ENCODE measurements at places on chromosomes 12 and 14.
A peak's percentile ranks its signal among the peaks of the same experiment; 100 is the strongest.

DNA sequence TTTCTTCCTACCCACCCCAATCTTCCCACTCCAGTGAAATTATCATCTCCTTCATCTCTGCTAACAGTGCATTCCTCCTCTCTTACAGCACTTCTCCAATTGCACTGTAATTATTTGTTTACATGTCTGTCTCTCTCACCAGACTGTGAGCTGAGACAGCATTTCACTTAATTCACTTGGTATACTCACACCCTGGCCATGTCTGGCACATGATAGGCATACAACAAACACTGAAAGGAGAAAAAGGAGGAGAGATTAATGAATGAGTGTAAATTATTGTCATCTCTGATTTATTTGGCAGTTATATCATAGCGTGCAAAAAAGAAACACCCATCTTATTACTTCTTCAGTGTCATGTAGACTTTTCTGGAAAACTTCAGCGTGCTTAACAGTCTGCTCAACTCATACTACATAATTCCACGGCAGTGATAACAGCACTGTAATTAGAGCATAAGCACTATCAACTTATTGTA, 452.3 kb downstream of the ADAMTS20 start:
- DNase-seq = no peak

DNA sequence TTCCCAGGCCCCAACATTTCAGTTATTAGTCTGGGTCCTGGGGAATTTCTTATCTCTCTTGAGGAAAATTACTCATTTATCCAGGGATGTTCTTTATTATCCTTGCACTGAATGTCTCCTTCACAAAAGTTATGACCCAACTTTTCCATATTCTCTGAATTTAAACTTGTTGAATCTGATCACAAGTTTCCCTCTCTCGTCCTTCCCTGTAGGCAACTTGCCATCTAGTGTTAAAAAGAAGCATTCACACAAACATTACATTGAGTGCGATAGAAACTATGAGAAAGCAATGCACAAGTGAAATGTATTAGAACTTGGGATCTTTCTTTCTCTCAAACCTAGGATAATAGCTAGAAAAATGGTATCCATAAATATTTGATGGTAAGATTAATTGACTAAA, 608.4 kb downstream of the FSCB start:
- no peak for DNase-seq

GRCh38 chr12:8697120-8697475, 693 bp upstream of the RIMKLB start:
- no peak for DNase-seq

DNA sequence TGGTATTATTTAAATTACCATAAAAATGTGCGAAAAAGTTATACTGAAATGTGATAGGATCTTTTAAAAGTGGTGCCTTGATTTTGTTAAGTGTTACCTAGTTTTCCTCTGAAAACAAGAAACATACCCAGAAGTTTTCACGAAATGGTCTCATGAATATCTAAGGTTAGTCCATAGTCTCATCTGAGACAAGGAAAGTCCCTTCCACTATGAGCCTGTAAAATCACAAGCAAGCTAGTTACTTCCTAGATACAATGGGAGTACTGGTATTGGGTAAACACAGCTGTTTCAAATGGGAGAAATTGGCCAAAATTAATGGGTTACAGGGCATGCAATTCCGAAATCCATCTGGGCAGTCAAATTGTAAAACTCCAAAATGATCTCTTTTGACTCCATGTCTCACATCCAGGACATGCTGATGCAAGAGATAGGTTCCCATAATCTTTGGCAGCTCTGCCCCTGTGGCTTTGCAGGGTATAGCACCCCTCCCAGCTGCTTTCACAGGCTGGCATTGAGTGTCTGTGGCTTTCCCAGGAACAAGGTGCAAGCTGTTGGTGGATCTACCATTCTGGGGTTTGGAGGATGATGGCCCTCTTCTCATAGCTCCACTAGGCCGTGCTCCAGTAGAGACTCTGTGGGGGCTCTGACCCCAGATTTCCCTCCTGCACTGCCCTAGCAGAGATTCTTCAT, 271.4 kb downstream of the NAV3 start:
- no peak for DNase-seq

DNA sequence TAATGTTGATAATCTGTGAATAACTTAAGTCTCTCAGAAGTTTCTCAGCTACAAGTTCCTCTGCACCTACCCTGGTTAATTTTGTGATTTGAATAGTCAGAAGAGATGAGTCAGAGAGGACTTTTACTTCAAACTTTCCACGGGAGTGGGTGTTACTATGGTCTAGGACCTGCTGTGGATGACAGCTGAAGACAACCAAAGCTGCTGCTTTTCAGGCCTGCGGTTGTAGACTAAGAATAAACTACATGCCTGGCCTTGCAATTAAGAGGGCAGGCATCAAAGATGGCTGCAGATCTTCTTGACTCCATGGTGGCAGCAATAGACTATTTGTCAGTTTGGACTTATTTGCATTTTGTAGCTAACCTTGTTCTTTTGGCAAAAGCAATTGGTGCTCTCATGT, 227.1 kb upstream of the KRR1 start:
- DNase-seq = peak; percentile 2

DNA sequence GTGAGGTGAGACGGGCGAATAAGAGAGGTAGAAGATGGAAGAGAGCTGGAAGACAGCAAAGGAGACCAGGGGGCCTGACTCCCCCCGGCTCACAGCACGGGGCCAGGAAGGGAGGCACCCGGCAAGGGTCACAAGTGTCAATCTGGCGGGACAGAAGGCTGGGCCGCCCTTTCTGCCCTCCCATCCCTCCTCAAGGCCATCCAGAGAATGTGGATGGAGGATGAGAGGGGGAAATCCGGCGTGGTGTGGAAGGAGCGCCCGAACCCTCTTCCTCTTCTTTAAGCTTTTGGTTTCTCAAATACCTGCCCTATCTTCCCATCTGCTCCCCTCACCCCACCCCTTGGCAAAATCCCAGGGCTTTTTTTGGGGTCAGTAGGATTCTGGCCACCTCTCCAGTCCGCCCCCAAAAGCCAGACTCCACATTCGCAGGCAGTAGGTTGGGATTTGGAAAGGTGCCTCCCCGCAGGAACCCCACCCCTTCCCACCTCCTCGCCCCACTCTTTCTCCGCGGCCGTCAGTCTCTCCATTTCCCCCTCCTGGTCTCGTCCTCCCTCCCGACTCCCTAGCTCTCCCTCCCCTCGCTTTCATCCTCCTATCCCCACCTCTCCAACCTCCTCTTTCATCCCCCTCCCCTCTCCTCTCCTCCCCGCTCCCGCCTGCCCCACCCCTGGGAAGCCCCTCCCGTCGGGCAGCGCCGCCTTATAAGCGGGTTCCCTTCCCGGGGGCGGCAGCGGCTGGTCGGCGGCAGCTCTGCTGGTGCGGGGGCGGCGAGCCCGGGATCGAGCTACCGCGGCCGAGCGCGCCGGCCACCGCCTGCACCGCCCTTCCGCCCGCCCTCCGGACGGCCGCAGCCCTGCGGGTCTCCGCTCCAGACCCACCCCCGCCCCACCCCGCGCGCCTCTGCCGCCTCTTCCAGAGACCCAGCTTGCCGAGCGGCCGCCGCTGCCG, at the start of gene PTMS:
Gene PTMS, plus strand, starts transcription at position 730 of the 948 bp plus-strand sequence. CDS start 343 bp downstream, outside the sequence.
- DNase-seq = no peak

- no peak for DNase-seq
Observed at GRCh38 chr12:112971248-112971647, 7.1 kb upstream of the OAS2 start.

DNA sequence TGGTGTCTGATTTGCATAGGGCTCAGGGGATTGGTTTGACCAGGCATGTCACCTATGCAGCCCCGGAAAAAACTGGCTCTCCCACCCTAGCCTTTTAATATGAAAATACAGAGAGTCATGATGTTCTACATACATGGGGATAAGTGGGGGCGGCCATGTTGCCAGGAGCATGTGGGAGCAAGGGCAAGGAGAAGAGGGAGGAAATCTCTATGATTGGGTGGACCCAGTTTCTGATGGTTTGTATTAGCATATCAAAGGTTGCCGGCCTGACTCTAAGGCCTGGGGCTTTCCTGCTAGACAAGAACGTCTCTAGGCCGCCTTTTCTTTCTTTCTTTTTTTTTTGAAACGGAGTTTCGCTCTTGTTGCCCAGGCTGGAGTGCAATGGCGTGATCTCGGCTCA, 123.4 kb upstream of the CPSF6 start:
- no peak for DNase-seq

DNA sequence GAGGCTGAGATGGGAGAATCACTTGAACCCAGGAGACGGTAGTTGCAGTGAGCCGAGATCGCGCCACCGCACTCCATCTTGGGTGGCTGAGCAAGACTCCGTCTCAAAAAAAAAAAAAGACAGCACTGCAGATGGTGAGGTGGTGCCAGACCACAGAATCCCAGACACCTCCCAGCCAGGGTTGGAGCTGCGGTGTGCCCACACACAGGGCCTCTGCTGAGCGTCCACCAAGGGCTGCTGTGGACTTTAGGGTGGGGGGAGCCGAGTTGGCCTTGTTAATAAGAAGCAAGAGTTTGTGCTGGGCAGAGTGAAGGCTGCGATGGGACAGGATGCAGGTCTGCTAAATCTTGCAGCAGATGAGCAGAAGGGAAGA, 14.2 kb downstream of the KMT5A start:
- no peak for DNase-seq

GRCh38 chr14:90760591-90761316, 55.5 kb downstream of the TTC7B start:
- no peak for DNase-seq

DNA sequence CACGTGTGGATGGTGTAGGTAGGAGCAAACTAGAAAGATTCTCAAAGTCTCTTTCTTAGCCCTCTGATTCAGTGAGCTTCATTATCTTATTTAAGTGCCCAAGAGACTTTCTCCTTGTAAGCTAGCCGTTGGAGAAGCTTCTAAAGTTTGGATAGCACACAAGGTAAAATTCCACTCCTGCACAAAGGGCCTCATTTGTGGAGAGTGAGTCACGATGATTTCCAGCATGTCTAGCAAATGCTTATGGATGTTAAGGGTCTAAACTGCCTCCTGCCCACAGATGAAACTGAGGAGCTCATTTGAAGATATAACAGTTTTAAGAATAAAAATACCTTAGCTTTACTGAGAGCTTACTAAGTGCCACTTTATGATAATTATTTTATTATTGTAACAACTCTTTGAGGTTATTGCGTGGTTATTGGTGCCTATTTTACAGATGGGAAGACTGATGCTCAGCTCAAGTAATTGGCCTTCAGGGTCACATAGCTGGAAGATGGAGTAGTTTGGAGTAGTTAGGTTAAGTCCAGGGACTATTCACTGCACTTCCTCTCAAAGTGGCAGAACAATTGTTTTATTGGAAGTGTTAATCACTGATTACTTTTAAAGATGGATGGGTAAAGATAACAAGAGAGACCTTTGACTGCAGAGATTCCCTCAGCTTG, 78.7 kb upstream of the HIF1A start:
- DNase-seq = no peak

Data from stimulated activated CD8-positive, alpha-beta memory T cell treated with anti-CD3 and anti-CD28 coated beads, Interleukin-7, amount 100 ng/mL, for 24 hours (primary cell).